ENCODE measurements at places on chromosomes 11 and 22.

GRCh38 chr11:43930868-43931716 lies 11.3 kb upstream of the C11orf96 start:
- no peak for DNase-seq

DNA sequence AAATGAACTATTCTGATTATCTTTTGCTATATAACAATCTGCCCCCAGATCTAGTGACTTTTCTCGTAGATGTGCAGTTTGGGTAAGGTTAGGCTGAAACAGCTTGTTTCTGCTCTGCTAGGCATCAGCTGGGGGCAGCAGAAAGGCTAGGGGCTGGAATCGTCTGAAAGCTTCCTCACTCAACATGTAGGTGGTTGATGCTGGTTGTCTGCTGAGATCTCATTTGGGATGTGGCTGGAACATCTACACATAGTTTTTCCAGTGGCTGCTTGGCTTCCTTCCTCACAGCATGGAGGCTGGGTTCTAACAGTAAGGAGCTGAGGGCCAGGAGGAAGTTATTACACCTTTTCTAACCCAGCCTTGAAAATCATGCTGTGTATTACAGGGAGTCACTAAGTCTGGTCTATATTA lies 30.2 kb downstream of the USP47 start:
- DNase-seq: no peak

DNA sequence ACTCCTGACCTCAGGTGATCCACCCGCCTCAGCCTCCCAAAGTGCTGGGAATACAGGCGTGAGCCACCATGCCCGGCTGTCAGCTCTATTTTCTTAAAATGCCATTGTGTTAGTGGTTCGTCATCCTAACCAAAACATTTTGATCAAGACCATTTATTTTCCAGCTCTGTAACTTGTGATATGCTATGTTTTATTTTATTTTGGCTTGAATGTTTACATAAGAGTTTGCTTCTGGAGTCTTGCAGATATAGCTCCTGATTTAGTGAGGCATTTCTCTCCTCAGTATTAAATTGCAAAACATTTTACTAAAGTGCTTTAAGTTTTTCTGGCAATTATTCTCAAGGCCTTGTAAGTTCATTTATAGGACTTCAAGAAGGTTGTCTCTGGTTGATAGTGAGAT lies 4.4 kb downstream of the EP300 start:
- no peak for DNase-seq

GRCh38 chr11:69599502-69599901 lies 41.5 kb upstream of the CCND1 start:
- DNase-seq: no peak

- no peak for DNase-seq
Measured at GRCh38 chr11:117229411-117229810, 2.5 kb downstream of the PCSK7 start.

GRCh38 chr11:44165432-44165831 lies 70.0 kb downstream of the EXT2 start:
- DNase-seq: no peak

GRCh38 chr22:33451866-33452469 lies 393.8 kb upstream of the SYN3 start:
- no peak for DNase-seq

- DNase-seq: peak; percentile 78
Measured at GRCh38 chr22:41403532-41404318, 22.0 kb downstream of the TEF start.

- DNase-seq: no peak
Measured at GRCh38 chr11:9136741-9137140, 45.3 kb upstream of the SCUBE2 start.

GRCh38 chr22:21680830-21681565 lies 15.2 kb downstream of the PPIL2 start:
- no peak for DNase-seq

DNA sequence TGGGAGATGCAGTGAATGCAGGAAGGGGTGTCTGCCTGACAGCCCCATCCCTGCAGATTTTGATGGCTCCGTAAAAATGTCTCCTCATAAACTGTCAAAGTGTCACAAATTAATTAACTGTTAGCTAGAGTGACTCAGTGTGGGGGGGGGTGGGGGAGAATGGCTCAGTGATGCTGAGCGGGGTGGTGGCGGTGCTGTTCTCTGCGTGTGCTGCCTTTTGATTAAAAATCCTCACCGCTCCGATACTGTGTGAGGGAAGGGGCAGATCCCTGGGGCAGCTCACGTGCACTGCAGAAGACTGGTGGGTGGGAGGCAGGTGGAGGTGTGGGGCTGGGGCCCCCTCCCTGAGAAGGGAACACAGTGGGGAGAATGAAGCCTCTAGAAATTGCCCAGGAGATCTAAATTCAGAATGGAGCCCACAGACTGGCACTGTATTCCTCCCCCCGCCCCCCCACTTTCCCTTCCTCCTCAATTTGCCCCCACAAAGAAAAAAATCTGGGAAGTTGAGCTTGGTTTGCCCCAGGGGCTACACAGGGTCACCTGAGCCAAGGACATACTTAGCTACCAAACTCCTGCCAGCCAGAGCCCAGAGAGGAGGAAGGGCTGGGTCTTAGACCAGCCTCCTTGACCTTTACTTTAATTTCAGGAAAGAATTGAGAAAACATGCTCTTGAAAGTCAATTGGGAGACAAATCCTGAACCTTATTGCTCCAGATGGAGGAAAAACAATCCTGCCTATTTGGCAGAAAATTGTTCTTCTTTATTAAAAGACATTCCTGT lies 39.8 kb downstream of the DRD2 start:
- DNase-seq: no peak

GRCh38 chr11:36622431-36623136 lies 24.5 kb upstream of the RAG2 start:
- DNase-seq: no peak

GRCh38 chr11:31649129-31649966 lies 139.8 kb downstream of the ELP4 start:
- DNase-seq: no peak

GRCh38 chr11:86703987-86704386 lies 31.6 kb upstream of the ME3 start:
- no peak for DNase-seq

- no peak for DNase-seq
Measured at GRCh38 chr11:110614031-110614430, 98.2 kb downstream of the ARHGAP20 start.

DNA sequence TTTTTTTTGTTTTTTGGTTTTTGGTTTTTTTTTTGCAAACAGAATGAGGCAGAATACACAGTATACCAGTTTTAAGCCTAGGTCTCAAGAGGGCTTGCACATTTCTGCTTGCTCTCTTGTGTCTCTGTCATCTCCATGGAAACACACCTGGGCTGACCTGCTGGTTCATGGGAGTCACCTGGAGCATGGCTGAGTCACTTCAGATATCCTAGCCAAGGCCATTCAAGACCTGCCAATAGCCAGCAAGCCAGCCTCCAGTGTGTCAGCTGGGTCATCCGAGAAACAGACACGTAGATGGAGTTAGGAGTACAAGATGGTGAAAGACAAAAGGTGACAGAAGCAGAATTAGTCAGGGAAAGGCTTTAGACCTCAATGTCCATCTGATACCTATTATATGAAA lies 124.2 kb upstream of the SEZ6L start:
- no peak for DNase-seq

DNA sequence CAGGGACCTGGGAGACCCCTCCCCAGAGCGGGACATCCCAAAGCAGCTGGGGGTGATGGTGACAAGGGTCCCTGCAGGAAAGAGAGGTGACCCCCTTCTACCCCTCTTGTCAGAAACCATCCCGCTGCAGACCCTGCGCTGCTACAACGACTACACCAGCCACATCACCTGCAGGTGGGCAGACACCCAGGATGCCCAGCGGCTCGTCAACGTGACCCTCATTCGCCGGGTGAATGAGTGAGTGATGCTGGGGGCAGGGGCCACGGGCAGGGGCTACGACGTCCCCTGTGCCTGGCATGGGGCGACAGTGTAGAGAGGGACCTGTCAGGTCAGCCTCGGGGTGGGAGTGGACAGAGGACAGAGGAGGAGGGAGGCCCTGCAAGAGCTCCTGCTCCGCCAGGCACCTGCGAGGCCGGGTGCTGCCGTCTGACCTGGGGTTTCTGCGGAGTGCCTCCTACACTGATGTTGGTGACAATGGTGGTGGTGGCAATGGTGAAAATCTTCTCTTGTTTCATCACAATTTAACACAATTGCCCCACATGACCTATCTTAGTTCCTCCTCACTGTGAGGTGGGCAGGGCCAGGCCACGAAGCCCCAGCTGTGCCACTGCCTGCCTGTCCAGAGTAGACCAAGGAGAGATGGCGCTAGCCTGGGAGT lies 9.8 kb downstream of the CSF2RB start:
- DNase-seq: no peak

- DNase-seq: no peak
Measured at GRCh38 chr11:76808171-76808570, 25.0 kb downstream of the TSKU start.

- no peak for DNase-seq
Measured at GRCh38 chr11:34487430-34487829, 26.2 kb downstream of the ELF5 start.

DNA sequence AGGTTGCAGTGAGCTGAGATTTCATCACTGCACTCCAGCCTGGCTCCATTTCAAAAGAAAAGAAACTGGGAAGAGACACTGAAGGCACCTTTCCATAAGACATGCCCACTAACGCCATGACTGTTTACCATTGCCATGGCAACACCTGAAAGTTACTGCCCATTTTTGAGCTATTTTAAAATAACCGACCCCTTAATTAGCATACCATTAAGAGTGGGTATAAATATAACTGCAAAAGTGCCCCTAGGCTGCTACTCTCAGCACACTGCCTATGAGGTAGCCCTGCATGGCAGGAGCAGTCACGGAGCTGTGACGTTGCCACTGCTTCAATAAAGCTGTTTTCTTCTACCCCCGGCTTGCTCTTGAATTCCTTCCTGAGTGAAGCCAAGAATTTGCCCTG lies 9.9 kb upstream of the RNASEH2C start:
- DNase-seq: no peak

- no peak for DNase-seq
Measured at GRCh38 chr11:35303596-35304385, 115.6 kb downstream of the SLC1A2 start.

GRCh38 chr11:44595964-44596381 lies 30.5 kb downstream of the CD82 start:
- no peak for DNase-seq

GRCh38 chr11:121131656-121132055 lies 30.6 kb downstream of the TECTA start:
- no peak for DNase-seq

- no peak for DNase-seq
Measured at GRCh38 chr11:72783144-72783905, 10.5 kb downstream of the STARD10 start.

DNA sequence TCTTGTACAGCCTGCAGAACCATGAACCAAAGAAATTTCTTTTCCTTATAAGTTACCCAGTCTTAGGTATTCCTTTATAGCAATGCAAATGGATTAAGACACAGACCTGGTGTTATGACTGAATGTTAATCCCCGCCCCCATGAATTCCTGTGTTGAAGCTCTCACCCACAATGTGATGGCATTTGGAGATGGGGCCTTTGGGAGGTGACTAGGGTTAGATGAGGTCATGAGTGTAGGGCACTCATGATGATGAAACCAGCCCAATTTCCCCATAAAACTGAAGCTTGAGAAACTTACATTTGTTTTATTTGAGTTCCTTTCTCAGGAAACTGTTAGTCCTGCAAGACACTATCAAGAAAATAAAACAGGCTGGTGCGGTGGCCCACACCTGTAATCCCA lies 115.8 kb upstream of the THY1 start:
- DNase-seq: no peak

DNA sequence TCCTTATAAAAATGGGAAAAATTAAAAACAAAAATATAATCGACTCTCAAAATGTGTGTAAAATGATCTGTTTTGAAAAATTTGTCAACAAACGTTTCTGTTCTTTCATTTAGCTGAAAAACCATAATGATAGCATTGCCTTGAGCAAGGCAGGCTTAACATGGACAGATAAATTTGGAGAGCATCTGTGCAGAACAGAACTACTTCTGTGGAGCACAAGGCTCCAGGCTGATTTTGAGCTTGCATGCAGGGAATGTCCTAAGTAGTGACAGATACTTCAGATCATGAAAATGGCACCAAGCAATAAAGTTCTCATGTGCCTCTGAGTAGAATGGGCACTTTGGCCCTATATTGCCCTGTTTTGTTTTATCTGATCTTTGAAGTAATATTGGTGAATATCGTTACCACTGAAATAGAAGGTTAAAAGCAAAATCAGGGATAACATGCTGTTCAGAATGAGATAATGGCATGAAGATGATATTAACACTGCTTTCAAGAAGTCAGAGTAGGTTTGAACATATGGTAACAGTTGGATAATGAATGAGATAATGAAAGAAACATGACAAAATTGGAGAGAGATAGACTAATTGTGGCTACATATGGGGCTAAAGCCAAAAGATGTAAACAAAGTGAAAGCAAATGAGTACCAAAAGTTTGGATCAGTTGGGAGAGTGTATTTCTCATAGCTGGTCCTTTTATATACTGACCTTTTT lies 730.5 kb upstream of the CCDC179 start:
- DNase-seq: no peak

DNA sequence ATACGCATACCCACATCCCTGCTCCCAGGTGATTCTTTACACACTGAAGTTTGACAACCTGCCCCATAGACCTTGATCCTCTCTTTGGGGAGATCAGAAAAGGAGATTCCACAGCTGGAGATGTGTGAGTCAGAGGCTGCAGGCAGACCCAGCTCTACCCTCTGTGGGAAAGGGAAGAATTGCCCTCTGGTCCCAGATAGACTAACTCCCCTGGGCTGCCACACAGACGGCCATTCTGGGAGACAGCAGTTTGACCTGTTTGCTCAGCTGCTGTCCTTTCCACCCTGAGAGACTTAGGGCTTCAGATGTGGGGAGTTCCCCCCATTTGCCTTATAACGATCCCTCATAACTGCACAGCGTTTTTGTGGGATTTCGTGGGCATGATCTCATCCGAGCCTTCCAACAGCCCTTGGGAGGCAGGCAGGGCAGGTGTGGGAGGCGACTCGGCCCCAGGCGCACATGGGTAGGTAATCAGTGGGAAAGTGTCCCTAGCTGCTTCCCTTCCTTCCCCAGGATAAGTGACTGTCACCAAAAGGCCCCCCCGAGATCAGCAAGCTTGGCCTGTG lies 14.1 kb downstream of the FAM83F start:
- DNase-seq: no peak

DNA sequence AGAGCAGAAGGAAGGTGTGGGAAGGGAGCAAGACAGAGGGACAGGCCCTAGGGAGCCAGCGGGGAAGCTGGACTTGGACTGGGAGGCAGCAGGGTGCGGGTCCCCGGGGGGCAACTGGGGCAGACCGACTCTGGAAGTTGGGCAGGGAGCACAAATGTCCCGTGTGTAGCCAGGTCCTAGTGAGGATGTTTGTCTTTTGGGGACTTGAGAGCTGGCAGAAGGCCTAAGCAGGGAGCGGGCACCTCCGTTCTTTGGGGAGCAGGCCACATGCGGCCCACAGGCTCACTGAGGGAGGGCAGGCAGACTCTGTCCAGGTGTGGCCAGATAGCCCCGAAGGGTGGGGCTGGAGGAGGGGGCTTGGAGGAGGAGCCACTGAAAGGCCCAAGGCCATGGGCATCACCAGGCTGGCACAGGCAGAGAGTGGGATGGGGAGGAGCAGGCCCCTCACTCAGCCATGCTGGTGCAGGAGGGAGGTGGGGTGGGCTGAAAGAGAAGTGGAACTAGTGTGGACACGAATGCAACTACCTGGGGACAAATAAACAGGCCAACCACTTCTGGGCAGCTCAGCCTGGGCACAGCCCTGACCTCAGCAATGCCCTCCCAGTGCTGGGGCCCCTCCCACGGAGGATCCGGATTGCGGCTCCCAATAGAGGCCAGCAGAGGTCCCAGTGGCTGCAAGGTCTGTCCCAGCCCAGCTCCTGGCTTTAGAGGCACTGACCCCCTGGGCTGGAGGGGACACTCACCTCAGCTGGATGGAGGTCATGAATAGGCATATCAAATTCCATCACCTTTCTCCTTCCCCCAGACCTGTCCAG lies 1.3 kb upstream of the SCARF2 start:
- DNase-seq: no peak
